ENCODE measurements at places on chromosomes 5 and 9.

- no peak for DNase-seq
Measured at GRCh38 chr9:125902831-125903512, 155.8 kb downstream of the PBX3 start.

GRCh38 chr5:76720988-76721569, 5.2 kb downstream of the F2R start:
- no peak for DNase-seq

DNA sequence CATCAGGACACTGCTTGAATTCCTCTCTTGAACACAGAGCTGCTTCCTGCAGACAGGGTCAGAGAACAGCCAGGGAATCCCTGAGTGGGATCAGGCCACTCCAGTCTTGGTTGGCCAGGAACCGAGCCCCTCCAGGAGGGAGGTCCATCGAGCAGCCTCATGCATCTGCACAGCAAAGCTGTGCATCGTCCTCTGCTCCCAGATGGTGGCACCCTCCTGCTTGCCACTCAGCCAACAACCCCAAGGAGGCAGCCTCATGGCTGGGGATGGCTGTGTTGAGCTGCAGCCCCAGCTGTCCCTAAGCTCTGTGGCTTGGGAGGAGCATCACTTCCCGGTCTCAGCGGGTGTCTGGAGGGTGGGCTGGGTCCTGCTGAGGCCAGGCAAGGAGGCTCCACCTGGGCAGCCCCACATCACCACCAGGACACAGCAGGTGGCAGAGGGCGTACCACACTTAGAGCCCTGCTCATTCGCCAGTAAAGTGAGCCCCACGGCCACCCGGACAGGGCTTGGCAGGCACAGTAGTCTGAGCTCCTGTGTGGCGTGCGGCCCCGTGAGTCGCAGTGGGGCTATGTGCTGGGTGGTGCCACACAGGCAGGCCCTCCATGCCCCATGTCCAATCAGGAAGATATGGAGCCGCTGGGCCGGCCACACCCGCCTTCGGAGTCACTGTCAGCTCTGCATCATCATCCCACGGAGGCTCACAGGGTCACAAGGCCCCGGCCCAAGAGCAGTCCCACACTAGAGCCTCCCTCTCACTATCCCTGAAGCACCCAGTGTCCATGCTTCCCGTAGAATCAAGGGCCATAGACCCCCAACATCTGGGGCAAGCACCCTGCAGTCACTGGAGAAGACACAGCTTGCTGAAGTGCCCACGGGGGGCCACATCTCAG, 11.9 kb downstream of the LPCAT1 start:
- no peak for DNase-seq

DNA sequence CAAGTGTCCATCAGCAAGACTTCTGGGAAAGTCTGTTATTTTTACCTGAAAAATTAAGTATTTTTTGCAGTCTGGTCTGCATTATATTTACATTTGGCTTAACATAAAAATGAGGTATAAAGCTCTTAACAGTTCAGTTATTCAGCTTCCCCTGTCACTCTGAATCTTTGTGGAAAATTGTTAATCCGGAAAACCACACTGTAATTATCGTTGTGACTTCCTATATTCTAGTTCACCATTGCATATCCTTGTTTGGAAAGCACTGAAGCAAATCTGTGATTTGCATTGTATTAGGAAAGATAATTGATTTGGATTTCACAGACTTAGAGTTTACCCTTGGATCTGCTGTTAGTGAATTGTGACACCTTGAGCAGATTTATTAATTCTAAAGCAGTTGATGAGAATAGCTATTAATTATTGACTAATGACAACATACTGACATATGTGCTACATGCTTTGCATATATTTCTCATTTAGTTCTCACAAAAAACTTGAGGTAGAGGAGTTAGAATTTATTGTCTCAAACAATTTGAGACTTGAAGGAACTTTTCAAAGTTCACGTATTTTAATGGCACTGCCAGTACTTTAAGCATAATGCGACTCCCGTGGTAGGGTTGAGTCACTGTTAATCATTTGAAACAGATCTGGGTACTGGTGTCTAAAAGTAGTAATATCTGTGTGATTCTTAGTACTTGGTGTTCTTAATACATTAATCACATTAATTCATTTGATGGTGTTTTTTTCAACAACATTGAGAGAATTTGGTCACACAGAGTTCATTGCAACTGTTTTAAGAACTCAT, 71.8 kb upstream of the LRRC70 start:
- DNase-seq: no peak

DNA sequence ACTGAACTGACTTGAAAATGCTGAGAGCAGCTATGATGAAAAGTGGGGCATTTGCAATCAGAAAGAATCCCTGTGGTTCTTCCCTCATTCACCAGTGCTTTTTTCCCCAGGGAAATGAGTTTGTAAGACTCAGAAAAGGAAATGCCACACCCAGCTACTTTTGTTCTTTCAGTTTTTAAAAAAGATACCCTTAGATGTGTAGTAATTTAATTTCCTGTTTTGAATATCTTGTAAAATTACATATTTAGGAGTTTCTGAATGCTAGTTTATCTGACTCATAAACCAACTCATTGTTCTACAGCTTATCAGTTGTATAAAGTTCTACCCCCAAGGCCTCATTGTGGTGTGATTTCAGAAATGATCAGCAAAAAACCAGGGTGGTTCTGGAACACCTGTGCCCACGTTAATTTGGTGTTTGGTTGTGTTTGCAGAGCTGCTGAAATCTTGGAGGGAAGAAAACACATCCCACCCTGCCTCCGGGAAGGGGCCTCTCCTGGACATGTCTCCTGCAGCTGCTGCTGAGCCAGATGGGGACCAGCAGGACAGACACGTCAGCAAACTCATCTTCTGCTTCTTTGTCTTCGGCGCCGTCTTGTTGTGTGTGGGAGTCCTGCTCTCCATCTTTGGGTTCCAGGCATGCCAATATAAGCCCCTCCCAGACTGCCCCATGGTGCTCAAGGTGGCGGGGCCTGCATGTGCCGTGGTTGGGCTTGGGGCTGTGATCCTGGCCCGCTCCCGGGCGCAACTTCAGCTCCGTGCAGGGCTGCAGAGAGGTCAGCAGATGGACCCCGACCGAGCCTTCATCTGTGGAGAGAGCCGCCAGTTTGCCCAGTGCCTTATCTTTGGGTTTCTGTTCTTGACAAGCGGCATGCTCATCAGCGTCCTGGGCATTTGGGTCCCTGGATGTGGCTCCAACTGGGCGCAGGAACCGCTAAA, 2.8 kb downstream of the TMEM171 start:
- DNase-seq: no peak

All from cortex of kidney (tissue), 1 donor.